ENCODE measurements at places on chromosomes 7 and 10. TPM values are rescaled to one million over a fixed set of nuclear protein-coding genes. Genes with fewer than 3 reads are reported as not detected.

DNA sequence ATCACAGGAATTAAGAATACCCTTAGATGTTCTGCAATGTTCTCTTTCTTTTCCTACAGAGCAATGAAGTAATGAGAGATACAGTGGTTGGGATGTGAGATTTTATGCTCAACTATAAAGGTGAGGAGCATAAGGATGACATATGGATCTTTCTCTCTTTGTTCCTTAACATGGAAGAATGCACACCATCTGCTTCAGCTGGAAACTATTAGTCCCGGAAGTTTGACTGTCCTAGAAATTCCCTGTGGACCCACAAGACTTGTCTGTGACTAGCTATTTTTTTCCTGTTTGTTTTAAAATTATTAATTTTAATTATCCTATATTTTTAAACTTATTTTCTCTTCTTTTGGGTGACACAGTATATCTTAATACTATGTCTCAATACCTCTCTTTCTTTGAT, 80.2 kb downstream of the DKK1 start:
- no peak overlapping the region for H3K27ac ChIP-seq
- no peak for DNase-seq
- no peak overlapping the region for H3K4me3 ChIP-seq
- no peaks in the 10 kb centered on the region for H3K4me1 ChIP-seq

DNA sequence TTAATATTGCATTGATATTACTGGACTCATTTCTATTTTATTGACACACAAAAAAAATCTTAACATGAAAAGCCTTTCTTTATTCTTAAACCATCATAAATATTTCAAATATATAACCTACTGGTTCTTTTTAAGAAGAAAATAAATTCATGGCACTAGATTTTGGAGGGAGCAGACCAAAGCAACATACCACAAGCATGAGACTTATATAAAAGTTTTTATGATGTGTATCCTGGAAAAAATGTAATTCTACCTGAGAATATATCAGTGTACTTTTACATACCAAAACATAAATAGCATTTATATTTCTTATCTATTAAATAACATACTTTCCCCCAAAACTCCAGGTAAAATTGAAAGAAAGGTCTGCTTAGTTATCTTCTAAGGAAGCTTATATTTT, 508.2 kb upstream of the SEMA3D start:
- no peaks in the 10 kb centered on the region for H3K27me3 ChIP-seq
- no peak overlapping the region for H3K4me3 ChIP-seq
- DNase-seq = no peak
- no peaks in the 10 kb centered on the region for H3K4me1 ChIP-seq
- H3K27ac ChIP-seq = no peak overlapping the region
- no peaks in the 10 kb centered on the region for H3K36me3 ChIP-seq

GRCh38 chr10:73886085-73886529, 11.8 kb upstream of the CAMK2G start:
- H3K4me3 ChIP-seq = no peak overlapping the region
- peaks cover 6% of the 10 kb centered on the region for H3K4me1 ChIP-seq
- no peaks in the 10 kb centered on the region for H3K27me3 ChIP-seq
- DNase-seq = no peak

ABLIM1 gene
- total RNA-seq = 40.7 TPM

DNA sequence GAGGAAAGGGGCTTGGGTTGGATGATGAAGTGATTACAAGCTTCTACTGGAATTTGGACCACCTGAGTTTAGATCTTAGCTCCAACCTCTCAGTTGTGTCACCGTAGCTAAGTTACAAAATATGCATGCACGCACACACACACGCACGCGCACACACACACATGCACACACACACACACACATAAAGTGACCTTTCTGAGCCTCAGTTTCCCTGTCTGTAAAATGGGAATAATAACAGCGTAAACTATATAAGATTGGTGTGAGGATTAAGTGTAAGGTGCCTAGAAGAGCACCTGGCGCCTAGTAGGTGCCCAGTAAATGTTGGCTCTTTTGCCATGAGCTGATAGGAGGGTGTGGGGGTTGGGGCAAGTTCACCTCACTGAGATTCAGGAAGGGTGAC, 12.6 kb upstream of the AQP1 start:
- no peaks in the 10 kb centered on the region for H3K27me3 ChIP-seq
- H3K4me3 ChIP-seq = no peak overlapping the region
- no peak for DNase-seq
- H3K27ac ChIP-seq = no peak overlapping the region
- H3K4me1 ChIP-seq = no peaks in the 10 kb centered on the region

- H3K4me3 ChIP-seq = no peak overlapping the region
- 0 out of 2 replicates have a peak, but pooled peaks cover 3% of the 10 kb centered on the region for H3K27me3 ChIP-seq
- no peaks in the 10 kb centered on the region for H3K4me1 ChIP-seq
- H3K27ac ChIP-seq = no peak overlapping the region
These were observed 178.0 kb downstream of the JCAD start for GRCh38 chr10:29881336-29881771.

GRCh38 chr7:99457650-99458493, 8.1 kb downstream of the ATP5MF start:
- H3K4me3 ChIP-seq = no peak overlapping the region
- no peaks in the 10 kb centered on the region for H3K4me1 ChIP-seq
- DNase-seq = no peak
- H3K27ac ChIP-seq = no peak overlapping the region
- H3K27me3 ChIP-seq = no peaks in the 10 kb centered on the region
- peaks cover 30% of the 10 kb centered on the region for H3K36me3 ChIP-seq

GRCh38 chr7:50217821-50218281, 86.7 kb upstream of the IKZF1 start:
- H3K27me3 ChIP-seq = no peaks in the 10 kb centered on the region
- H3K4me3 ChIP-seq = no peak overlapping the region
- no peaks in the 10 kb centered on the region for H3K36me3 ChIP-seq
- H3K27ac ChIP-seq = no peak overlapping the region

UNCX gene
- total RNA-seq = not detected

DNA sequence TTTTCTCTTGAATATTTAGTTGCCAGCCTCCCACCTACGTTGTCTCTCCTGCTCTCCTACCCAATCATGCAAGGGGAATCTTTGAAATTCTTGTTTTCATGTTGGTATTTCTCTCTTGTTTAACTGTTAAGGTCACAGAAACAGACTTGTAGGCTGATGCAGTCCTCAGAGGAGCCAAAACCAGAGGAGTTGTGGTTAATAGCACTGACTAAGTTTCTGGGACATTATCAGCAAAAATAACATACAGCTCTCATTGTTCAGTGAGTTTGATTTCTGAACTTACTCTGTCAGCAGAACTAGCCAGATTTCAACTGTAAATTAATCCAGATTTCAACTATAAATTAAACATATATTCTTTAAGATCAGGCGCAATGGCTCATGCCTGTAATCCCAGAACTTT, 11.1 kb upstream of the CUL1 start:
- no peak for DNase-seq
- no peaks in the 10 kb centered on the region for H3K27me3 ChIP-seq
- H3K4me1 ChIP-seq = no peaks in the 10 kb centered on the region
- H3K36me3 ChIP-seq = no peaks in the 10 kb centered on the region
- H3K4me3 ChIP-seq = no peak overlapping the region
- H3K27ac ChIP-seq = no peak overlapping the region

DNA sequence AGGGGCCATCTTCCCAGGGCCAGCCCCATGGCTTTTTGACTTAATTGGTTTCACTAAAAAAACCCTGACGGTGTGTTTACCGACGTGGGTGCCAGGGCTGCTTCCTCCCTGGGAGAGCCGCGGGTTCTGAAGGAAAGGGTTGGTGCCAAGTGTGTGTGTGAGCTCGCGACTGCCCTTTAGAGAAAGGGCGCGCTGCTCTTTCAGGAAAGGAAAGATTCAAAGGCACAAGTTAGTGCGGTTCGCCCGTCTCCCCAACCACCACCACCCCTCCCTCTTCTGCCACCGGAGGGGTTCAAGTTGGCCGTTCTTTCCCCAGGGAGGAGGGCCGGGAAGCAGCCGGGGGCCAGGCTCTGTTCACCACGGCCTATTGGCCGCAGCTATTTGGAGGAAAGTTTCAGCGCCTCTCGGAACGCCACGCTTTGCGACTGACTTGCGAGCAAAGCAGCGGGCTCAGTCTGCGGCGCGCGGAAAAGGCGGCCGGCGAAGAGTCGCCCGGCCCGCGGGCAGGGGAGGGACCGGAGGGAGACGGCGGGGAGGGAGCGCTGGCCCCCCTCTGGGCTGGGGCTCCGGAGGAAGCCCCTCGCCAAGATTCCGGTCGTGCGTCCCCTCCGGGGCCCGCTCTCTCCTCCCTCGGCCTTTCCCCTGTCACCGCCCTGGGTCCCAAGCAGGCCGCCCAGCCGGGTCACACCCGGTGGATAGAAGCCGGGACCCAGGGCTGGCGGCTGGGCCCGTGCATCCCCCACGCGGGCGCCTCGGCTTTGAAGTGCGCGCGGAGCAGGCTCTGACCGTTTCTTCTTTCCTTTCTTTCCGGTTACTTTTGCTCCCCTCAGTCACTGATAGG, 165.9 kb upstream of the PPP1R3A start:
- H3K4me3 ChIP-seq = peak overlapping the region; percentile 68
- peaks cover 6% of the 10 kb centered on the region for H3K27me3 ChIP-seq
- no peaks in the 10 kb centered on the region for H3K4me1 ChIP-seq
- no peak for DNase-seq
- H3K27ac ChIP-seq = no peak overlapping the region

JAZF1 gene
- total RNA-seq = 0.82 TPM

All from GM12878 (cell line).